CMK (cell line): ENCODE measurements at places on chromosomes 1 and 21.

GRCh38 chr1:156885314-156885713, 8.2 kb upstream of the PEAR1 start:
- DNase-seq, result no peak

DNA sequence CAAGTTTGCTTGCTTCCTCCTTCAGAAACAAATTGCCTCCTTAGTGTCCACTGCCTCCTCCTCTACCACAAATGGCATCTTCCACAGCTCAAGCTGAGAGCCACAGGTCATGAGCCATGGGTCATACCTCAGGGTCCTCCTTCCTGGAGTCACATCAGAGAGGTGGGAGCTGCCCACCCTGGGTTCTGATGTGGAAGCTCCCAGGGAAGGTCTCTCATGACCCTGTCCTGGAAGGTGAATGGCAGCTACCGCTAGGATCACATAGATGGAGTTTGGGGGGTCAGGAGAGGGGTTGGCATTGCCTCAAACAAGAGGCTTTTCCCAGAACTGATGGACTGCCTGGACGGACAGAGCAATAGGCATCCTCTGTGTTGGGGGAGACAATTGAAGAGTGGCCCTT, 321.4 kb downstream of the MATN1 start:
- DNase-seq, result no peak

- no peak for DNase-seq
Observed at GRCh38 chr1:35261412-35262120, 6.9 kb upstream of the ZMYM4 start.

GRCh38 chr1:42861014-42861399, 14.6 kb downstream of the ZNF691 start:
- DNase-seq, result no peak

- no peak for DNase-seq
Observed at GRCh38 chr1:100284591-100284990, 18.6 kb downstream of the RTCA start.

- no peak for DNase-seq
Observed at GRCh38 chr1:41487126-41488039, 2.9 kb upstream of the EDN2 start.

DNA sequence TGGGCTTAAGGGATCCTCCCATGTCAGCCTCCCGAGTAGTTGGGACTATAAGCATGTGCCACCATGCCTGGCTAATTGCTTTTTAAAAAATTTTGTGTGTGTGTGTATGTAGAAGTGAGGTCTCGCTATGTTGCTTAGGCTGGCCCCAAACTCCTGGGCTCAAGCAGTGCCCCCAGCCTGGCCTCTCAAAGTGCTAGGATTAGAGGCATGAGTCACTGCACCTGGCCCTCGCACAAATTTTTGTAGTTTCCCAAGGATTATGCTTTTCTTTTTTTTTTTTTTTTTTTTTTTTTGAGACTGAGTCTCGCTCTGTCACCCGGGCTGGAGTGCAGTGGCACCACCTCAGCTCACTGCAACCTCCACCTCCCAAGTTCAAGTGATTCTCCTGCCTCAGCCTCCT, 144.4 kb upstream of the HNRNPU start:
- no peak for DNase-seq

GRCh38 chr1:22888320-22889075, 84.2 kb downstream of the LACTBL1 start:
- DNase-seq, result no peak

DNA sequence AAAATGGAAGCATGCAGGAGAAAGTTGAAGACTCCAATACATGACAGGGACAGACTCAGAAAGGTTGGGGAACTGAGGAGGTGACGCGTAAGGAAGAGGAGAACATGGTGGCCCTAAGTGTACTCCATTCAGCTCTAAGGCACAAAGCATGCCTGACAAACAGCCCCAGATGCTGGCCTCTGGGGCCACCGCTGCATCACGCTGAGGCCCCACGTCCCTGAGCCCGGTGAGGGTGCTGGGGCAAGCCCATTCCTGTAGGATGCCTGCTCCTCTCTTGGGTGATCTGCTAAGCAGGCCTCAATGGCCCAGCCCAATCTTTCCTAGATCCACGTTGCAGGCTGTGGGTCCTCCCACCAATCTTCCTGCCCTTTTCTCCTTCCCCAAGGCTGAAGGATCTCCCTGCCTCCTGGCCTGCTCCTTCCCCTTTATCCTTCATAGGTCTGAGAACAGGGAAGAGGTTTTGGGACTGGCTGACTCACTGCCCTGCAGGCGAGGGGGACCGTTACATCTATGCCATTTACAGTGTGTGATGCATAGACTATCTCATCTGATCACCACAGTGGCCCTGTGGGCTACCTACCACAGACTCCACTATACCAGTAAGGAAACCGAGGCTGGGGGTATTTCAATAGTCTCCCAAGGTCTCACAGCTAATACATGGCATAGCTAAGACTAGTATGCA, 16.8 kb upstream of the NID1 start:
- DNase-seq, result no peak

DNA sequence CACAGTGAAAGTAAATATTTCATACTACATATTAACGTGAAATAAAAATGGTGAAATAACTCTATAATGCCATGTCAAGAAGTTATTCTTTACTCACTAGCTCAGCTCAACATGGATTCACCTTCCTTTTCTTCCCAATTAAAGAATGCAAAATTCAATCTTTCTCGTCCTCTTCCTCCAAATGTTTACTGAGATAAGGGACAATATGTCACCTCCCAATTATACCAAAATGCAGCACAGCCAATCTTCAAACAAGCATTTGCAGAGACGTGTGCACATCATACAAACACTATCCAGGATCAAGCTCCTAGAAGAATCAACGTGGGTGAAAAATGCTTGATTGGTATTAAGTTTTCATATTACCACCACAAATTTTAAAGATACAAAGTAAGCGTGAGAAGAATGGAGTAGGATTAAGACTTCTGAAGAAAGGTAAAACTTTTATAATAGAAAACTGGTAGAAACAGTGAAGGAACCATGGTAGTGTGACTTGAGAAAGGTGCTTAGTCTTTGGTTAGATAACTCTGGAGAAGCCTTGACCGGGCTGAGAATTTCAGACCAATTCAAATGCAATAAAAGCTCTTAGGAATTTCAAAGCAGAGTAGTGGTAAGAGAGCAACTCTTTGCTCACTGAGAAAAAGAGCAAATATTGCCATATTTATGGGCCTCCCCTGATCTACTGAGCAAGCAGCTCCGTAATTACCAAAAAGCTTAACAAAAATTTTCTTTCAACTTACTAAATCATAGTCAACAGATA, 7.2 kb downstream of the PTP4A2 start:
- no peak for DNase-seq

- DNase-seq, result no peak
Observed at GRCh38 chr1:188427642-188428041, 1598.9 kb downstream of the PLA2G4A start.

DNA sequence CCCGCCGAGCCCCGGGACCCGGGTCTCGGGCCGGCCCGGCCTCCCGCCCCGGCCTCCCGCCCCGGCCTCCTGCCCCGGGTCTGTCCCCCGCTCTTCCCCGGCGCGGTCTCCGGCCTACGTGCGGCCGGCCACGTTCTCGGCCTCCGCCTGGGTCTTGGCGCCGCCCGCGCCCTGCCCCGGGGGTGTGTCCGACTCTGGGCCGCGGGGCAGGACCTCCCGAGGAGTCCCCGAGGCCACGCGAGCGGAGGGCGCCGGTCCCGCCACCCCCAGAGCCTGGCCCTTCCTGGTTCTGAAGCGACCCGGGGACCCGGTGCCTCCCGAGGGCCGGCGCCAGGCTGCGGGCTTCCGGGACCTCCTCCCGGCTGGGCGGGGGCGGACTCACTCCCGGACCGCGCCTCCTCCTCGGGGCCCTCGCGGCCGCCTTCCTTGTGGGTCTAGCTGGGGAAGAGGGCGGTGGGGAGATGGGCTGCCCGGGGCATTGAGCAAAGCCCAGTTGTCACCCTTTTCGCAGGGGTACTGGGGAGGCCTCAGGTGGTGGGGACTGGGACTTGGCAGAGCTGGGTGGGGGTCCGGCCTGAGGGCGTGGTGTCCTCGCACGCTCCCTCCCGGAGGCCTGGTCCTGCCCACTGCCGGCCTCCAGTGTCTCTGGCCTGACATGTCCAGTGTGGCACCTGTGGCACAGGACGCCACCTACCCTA, 558 bp downstream of the PFKL start:
- peak; percentile 72 for DNase-seq

DNA sequence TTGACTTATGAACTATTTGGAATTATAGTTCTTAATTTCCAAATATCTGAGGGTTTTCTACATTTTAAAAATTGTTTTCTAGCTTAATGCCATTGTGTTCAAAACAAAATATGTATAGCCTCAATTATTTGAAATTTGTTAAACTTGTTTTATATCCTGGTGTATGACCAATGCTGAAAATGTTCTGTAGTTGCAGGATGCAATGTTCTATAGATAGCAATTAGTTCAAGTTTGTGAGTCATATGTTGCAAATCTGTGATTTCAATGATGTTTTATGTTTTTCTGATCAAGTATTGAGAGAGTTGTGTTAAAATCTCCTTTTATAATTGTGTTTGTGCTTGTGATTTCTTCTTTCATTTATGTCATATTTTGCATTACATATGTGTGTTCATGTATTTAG, 517.5 kb downstream of the ADGRL2 start:
- no peak for DNase-seq

DNA sequence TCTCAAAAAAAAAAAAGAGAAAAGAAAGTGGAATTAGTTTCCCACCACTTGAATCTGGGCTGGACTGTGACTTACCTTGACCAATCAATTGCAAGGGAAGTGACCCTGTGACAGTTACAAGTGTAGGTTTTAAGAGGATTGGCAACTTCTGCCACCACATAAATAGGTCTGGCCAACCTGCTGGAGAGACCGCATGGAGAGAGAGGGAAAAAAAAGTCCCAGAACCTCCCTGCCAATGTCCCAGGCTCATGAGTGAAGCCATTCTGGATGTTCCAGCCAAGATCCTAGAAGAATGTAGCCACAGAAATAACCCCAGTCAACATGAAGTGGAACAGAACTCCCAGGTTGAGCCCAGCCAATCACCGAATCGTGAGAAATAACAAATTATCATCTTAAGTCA, 11.8 kb upstream of the ZMYM6 start:
- DNase-seq, result no peak

DNA sequence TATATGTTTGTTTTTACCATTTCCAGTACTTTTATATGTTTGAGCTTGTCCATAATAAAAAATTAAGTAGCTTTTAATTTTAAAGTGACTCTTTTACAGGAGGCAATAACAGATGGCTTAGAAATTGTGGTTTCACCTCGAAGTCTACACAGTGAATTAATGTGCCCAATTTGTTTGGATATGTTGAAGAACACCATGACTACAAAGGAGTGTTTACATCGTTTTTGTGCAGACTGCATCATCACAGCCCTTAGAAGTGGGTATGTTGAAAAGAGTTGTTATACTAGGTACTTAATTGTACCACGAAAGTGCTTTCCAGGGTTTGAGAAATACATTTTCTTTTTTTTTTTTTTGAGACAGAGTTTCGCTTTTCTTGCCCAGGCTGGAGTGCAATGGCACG, 46.1 kb downstream of the RNF2 start:
- DNase-seq, result no peak

- peak; percentile 86 for DNase-seq
Observed at GRCh38 chr1:161305867-161306519, 3.8 kb downstream of the MPZ start.

GRCh38 chr21:26761174-26761915, 83.9 kb downstream of the ADAMTS1 start:
- no peak for DNase-seq

GRCh38 chr21:29196670-29197191, 66.3 kb downstream of the MAP3K7CL start:
- no peak for DNase-seq

GRCh38 chr1:22291494-22291893, 148.6 kb upstream of the WNT4 start:
- DNase-seq, result no peak

- no peak for DNase-seq
Observed at GRCh38 chr1:206430031-206430983, 40.0 kb upstream of the IKBKE start.

DNA sequence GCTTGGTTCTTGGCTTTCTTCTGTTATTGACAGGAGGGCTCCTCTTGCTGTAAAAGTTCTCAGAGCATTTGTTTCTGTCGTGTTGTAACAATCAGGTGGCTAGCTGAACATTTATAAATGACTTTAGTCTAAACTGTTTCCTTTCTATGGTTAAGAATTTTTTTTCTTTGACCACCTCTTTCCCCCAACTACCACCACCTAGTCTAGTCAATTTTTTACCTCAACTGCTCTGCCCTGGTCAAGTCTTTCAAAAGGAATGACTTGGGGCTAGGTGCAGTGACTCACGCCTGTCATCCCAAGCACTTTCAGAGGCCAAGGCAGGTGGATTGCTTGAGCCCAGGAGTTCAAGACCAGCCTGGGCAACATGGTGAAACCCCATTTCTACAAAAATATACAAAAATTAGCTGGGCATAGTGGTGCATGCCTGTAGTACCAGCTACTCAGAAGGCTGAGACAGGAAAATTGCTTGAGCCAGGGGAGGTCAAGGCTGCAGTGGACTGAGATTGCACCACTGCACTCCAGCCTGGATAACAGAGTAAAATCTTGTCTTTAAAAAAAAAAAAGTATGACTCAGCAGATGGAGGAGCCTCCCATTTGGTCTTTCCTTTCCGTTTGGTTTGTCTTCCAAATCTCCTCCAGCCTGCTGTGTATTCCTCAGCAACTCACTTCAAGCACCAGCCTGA, 40.7 kb downstream of the MAP3K21 start:
- no peak for DNase-seq
